Muscle of leg (tissue), 16 donors: ENCODE measurements at places on chromosomes 1 and 21.

GRCh38 chr1:3718764-3719163 lies 33.5 kb upstream of the CCDC27 start:
- DNase-seq: no peak

DNA sequence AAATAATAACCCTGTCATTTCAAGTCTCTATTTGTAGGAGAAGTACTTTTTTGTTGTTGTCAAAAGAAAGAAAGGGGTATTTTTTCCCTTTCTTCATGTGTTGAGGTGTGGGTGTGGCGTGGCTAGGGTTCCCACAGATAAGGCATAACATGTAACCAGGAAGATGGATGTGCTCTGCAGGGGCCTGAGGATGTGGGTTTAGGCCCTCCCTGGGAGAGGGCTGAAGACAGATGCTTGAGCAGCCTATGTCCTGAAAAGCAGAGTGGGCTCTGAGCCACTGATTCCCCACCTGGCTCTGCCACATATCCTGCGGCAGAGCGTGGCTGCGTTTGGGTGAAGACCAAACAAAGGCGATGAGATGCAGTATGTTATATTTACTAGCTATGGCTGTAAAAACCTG lies 13.9 kb upstream of the ADAR start:
- DNase-seq: no peak

GRCh38 chr21:38401191-38401926 lies 96.9 kb downstream of the ERG start:
- no peak for DNase-seq

GRCh38 chr21:26732432-26733221 lies 112.6 kb downstream of the ADAMTS1 start:
- peak; percentile 81 for DNase-seq

- peak; percentile 37 for DNase-seq
Observed at GRCh38 chr1:232329103-232329813, 300.7 kb downstream of the SIPA1L2 start.

GRCh38 chr1:6747674-6748073 lies 37.6 kb upstream of the CAMTA1 start:
- DNase-seq: no peak

GRCh38 chr1:22452481-22452957 lies 868 bp downstream of the ZBTB40 start:
- no peak for DNase-seq

DNA sequence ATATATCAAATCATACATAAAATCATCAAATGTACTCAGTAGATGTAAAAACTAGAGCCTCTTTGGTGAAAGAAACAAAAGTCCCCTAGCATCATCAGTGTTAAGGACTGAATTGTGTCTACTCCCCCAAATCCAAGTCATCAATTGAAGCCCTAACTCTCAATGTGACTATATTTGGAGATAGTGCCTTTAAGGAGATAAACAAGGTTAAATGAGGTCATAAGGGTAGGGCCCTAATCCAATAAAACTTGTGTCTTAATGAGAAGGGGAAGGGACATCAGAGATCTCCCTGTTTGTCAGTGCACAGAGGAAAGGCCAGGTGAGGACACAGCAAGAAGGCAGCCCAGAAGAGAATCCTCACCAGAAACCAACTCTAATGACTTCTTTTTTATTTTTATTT lies 33.5 kb downstream of the USP24 start:
- no peak for DNase-seq

- DNase-seq: no peak
Observed at GRCh38 chr21:15772654-15773053, 42.9 kb downstream of the USP25 start.

GRCh38 chr1:30950700-30951099 lies 42.1 kb upstream of the SDC3 start:
- no peak for DNase-seq

- no peak for DNase-seq
Observed at GRCh38 chr21:36204980-36205379, 48.4 kb downstream of the DOP1B start.
